Activated T-helper 1 cell treated with anti-CD3 and anti-CD28 coated beads, Interleukin-2, amount 50 U/mL, for 16 hours (primary cell): ENCODE measurements at places on chromosomes 13 and 19.

GRCh38 chr19:19420570-19421298, 15.3 kb downstream of the GATAD2A start:
- no peak for DNase-seq

DNA sequence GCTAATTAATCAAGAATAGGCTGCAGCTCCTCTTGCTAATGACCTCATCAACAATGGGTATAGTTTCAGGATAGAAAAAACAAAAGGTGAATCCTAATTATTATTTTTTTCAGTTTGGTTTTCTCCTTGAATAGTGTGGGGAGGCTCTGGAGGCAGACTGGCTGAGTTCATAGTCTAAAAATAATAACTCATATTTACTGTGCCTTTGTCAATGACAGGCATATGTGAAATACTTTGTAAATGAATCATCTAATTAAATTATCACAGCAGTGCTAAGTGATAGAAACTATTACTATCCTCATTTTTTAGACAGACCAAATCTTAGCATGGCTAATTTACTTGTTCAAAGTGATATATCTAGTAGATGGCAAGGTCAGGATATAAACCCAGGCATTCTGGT, 1261.0 kb upstream of the SLC10A2 start:
- DNase-seq, result no peak

- no peak for DNase-seq
Observed at GRCh38 chr13:99062593-99062992, 84.7 kb upstream of the DOCK9 start.

GRCh38 chr13:113420833-113421600, 32.3 kb downstream of the ADPRHL1 start:
- DNase-seq, result no peak

DNA sequence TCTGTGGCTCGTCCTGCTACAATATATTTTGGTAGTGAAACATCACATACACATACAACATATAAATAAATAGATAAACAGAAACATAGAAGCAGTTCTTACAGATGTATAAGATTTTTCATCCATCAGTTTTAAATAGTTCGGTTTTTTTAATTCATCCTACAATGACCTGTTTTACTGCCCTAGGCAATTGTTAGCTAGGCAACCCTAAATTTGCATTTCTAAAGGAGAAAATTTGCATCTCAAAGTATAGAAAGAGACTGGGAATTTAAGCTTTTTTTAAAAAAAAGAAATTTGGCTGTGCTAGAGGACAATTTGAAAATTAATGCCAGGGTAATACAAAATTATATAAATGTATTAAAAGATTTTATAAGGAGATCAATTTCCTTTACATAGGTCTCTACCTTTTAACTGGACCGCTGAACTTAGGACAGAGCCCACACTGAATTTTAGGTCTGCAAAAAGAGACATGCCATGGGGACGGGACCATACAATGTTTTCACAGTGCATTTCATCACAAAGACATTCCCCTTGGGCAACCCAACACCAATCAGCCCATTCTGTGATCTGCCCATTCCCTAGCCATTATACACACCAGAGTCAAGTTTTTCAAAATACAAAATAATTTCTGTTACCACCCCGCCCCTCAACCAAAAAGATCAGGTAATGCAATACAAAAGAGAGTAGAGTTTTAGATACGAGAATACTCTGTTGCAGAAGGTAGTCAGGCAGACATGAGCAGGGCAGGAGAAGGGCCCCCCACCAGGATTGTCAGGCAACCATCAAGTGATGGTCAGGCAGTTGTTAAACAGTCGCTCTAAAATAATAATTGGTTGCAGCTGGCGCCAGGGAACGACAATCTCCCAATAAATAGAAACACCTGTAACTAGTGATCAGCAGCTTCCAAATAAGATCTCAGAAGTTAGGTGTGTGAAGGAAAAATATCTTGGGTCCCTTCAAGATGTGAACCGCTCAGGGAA, 299.7 kb upstream of the SGCG start:
- DNase-seq, result no peak

- DNase-seq, result no peak
Observed at GRCh38 chr19:21848706-21849105, 12.7 kb upstream of the ZNF43 start.

- no peak for DNase-seq
Observed at GRCh38 chr19:383040-383439, 25.9 kb downstream of the C2CD4C start.

DNA sequence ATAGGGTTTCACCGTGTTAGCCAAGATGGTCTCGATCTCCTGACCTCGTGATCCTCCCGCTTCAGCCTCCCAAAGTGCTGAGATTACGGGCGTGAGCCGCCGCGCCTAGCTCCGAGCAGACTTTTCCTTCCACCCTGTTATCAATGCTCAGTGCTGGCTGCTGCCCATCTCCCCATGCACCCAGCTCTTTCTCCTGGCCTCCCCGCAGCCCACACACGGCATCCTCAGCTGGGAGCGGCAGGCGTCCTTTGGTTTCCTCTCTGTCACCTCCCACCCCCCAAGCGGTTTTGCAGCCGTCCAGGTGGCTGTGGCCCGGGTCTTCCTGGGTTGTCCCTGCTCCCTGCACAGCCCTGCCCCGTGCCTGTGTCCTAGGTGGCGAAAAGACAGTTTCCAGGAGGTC, 12.1 kb downstream of the PRR22 start:
- DNase-seq, result no peak

DNA sequence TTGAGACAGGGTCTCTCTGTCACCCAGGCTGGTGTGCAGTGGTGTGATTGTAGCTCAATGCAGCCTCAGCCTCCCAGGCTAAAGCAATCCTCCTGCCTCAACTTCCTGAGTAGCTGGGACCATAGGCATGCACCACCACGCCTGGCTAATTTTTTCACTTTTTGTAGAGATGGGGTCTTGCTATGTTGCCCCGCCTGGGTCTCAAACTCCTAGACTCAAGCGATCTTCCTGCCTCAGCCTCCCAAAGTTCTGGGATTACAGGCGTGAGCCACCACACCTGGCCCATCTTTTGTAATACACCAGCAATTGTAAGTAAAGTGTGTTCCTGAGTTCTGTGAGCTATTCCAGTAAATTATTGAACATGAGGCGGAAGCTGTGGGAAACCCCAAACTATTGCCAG, 6.7 kb downstream of the PLA2G4C start:
- no peak for DNase-seq

DNA sequence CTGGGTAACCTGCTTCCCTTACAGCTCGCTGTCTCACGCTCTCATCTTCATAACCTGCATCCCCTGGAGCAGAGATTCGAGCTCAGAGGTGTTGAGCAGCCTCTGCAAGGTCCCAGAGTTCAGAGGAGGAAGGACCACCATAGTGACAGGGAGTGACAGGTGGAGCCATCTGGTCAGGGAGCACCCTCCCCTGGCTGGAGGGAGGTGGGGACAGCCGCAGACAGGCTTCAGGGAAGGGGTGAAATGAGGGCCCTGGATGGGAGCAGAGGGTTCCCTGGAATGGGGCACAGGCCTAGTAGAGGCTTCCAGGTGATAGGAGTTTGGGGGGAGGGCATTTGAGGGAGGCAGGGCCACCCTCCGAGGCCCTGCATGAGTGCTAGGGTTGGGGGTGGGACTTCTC, 82.1 kb downstream of the ZNF429 start:
- no peak for DNase-seq

DNA sequence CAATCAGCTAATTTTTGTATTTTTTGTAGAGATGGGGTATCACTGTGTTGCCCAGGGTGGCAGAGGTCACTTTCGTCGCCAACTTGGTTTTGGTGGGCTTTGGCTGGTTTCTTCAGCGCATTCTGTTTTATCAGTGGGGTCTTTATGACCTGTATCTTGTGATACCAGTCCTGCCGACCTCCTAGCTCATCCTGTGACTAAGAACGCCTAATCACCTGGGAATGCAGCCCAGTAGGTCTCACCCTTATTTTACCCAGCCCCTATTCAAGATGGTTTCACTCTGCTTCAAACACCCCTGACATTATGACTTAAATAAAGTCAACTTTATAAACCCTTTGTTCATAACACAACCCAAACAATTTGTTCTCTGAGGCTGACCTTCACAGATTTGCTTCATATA, 3.0 kb upstream of the ZNF878 start:
- no peak for DNase-seq

DNA sequence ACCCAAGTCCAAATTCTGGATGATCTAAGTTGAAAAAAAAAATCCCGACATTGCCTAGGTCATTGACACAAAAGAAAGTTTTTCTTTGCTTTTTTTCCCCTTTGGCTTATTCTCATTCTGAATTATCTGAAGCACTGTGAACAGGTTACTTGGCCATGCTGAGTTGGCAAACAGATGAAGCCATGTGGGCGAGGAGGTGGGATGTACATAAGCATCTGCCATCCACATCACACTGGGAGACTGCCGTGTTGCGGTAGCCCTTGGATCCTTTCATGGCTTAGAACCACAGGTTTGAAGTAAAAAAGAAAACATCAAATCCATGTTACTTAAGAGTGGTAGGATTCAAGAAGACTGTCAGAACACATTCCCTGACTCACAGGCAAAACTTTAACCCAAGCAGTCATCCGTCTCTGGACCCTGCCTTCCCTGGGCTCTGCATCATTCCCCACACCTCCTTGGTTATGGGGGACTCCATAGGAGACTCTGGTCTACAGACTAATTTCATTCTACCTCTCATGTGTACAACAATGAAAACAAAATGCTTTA, 242.5 kb upstream of the SERP2 start:
- no peak for DNase-seq

GRCh38 chr19:38441657-38442348, 8.3 kb downstream of the RYR1 start:
- DNase-seq, result no peak

DNA sequence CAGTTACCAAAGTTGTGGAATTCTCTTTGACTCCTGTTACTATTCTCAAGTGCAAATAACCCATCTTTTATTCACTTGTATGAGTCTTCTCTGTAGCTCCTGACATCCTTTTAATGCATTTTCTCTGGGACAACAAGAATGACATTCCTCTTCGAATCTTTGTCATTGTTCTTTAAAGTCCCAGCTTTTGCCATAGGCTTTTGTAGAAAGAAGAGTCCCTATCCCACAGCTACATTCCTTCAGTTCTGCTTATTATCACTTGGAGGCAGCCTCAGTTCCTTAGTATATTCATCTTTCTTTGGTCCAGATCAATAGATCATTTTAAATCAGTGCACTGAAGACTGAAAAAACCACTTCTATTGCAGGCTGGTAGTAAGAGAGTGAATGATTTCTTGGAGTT, 560.2 kb downstream of the DACH1 start:
- DNase-seq, result no peak
